ENCODE measurements at places on chromosomes 12 and 14.

GRCh38 chr12:113109872-113110599, 25.5 kb downstream of the RASAL1 start:
- no peak for DNase-seq

DNA sequence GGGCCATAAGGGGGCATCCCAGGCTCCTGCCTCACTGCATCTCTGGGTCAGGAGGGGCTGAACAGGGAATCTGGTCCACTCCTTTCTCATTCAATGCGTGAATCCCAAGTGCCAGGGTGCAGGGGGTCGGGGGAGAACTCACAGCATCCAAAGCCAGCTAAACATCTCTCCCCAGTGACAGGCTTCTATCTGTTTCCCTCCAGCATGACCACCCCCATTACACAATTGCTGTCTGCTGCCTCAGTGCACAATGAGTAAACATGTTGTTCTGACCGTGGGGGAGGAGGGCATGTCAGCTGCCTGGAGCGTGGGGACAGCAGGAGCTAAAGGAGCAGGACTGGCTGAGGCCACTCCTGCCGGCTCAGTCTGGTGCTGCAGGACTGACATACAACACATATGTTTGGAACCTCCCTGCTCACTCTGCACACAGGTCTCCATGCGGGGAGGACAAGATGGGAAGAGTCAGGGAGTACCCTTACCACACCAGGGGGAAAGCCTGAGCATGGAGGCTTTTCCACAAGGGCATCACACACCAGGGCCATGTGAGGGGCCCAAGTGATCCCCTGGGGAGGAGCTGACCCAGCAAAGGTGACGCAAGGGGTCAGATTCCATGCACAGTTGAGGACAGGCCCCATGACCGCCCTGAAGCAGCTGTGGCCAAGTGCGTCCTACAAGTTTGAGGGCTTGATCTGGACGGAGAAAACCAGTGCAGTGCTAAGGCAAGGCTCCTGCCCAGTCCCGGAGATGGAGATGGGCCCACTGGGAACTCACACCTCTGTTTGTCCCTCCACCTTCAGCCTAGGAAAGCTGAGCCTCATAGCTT, 1.4 kb downstream of the TNS2 start:
- DNase-seq: no peak

DNA sequence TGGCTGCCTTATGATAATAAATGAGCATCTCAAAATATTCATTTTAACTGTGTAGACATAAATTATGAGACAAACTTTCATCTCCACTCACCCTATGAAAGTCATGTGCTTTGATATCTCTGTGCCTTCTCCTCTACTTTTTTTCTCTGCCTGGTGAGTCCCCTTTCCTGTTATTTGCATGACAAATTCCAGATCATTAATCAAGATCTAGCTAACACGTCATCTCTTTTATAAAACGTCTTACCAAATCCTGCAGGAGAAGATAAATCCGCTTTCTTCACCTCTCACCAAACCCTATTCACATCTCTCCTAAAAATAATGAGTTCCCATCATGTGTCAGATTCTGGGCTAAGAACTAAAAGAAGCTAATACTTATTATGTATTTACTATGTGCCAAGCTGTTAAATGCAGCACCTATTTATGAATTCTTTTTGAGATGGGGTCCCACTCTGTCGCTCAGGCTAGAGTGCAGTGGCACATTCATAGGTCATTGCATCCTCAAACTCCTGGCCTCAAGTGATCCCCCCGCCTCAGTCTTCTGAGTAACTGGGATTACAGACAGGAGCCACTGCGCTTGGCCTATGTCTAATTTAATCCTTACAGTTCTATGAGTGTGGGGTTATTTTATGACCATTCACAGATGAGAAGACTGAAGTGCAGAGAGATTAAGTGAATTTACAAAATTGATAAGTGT, 26.7 kb downstream of the SPX start:
- DNase-seq: no peak

- no peak for DNase-seq
These were observed 263.9 kb downstream of the KTN1 start for GRCh38 chr14:55843718-55844403.

GRCh38 chr12:106416273-106416672, 58.7 kb downstream of the POLR3B start:
- no peak for DNase-seq
